ENCODE measurements at places on chromosomes 2 and 18.

- DNase-seq: no peak
These were observed 371.6 kb downstream of the RPRM start for GRCh38 chr2:153106802-153107477.

- DNase-seq: no peak
These were observed 103.4 kb downstream of the METTL8 start for GRCh38 chr2:171330155-171330956.

DNA sequence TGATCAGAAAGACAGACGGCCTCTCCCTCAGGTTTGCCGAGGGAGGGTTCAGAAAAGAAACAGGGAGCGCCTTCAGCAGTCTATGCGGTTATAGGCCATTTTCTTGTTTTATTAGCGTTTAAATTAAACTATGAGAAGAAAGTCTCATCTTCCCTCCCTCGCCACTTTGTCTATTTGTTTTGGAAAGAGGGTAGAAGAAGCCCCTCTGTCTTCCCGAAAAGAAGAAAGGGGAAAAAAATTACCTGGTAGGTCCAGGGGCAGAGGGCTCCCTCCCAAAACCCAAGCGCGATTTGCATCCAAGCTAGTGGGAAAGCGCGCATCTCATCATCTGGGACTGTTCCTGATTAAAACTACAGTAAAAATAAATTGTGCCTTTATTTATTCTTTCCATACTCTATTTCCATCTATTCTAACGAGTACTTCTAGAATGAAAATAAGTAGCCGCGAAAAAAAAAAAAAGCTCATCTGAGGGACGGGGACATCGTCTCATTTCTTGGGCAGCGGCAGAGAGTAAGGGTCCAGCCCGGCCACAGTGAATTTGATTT lies 2.4 kb downstream of the PAX8 start:
- no peak for DNase-seq

DNA sequence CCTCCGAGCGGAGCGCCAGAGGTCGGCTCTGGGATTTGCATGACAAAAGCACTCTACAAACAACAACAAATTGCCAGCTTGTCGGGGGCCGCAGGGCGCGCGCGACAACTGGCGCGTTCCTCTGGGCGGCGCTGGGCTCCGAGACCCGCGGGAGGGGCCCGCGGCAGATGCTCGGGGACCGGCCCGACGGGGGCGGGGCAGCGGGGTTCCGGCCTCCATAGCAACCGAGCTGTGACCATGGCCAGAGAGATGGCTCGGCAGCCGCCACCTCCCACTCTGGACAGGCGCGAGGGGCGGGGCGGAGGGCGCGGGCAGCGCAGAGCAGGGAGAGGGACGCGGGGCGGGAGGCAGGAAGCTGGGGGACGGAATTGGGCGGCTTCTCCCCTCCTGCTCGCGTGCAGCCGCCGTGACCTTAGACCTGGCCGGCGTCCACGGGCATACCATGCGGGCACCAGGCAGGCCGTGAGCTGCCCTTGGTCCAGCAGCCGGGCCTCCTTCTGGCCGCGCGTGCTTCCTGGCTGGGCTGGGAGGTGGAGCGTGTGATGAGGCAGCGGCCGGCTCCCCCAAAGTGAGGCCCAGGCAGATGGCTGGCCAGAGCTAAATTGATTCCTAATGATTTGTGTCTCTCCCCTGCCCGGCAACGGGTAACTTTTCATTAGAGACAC lies 171.5 kb downstream of the CELF4 start:
- DNase-seq: no peak

- no peak for DNase-seq
These were observed 302.8 kb downstream of the NCKAP5 start for GRCh38 chr2:133265432-133265949.
